Right hindlimb (tissue), 1 donor: ENCODE measurements at places on chromosomes 7 and 10.

DNA sequence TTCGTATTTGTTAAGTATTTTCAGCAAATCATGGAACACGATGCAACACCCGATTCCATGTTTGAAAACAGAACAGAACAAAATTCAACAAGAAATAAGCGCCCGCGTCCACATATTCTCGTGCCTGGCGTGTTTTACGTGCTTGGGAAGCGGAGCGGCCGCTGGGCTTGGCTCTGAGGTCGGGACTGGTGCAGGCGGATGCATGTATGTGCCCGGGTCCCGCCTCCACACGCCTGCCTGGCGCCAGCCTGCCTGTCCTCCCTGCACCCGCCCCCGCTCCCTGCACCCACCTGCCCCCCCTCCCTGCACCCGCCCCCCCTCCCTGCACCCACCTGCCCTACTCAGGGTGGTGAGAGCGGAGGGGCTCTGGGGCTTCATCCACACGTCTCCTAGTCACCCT lies 454.5 kb downstream of the DNAJB6 start:
- DNase-seq: no peak

- DNase-seq: no peak
Observed at GRCh38 chr10:101079874-101080273, 18.1 kb downstream of the KAZALD1 start.

GRCh38 chr10:121425623-121426022 lies 172.6 kb downstream of the FGFR2 start:
- DNase-seq: no peak

DNA sequence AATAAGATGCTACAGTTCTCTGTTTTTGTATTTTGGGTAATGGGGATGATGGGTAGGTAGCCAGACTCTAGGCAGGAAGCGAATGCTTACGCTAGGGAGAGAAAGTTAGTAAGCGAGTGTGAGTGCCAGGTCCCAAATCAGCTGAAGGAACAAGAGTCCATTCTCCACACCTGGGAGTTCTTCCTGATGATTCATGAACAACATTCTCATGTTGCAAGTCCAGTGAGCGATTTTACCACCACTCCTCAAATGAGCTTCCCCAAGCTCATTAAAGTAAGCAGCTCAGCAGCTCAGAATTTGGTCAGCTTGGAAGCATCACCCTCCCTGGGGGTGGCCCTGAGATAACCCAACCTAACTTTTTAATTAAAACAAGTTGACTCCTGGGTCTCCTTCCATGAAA lies 27.3 kb downstream of the SH3PXD2A start:
- DNase-seq: no peak

- no peak for DNase-seq
Observed at GRCh38 chr7:143012409-143012808, 14.5 kb downstream of the OR9A2 start.

DNA sequence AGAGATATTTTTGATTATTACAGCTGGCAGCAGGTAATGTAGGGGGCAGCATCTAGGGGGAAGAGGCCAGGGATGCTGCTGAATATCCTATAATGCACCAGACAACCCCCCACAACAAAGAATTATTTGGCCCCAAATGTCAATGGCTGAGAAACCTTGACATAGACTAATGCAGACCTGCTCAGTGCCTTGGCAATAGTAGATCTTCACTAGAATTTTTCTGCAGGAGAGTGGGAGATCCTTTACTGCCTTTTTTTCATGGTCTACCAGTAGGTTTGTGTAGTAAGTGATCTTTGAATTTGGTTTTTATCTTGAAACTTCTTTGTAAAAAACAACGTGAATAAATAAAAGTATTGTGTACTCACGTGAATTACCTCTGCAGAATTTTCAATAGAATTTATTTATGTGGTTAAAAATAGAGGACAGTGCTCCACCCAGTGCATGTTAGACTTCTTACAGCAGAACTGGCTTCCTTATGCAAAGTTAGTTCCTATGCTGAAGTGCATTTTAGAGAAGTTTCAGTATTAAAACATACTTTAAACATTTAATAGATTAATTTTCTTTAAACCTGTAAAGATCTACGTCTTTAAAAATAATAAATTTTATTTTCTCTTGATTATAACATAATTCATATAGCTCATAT lies 199.6 kb upstream of the HDAC9 start:
- no peak for DNase-seq

GRCh38 chr10:52621635-52622079 lies 150.9 kb downstream of the MBL2 start:
- DNase-seq: no peak

DNA sequence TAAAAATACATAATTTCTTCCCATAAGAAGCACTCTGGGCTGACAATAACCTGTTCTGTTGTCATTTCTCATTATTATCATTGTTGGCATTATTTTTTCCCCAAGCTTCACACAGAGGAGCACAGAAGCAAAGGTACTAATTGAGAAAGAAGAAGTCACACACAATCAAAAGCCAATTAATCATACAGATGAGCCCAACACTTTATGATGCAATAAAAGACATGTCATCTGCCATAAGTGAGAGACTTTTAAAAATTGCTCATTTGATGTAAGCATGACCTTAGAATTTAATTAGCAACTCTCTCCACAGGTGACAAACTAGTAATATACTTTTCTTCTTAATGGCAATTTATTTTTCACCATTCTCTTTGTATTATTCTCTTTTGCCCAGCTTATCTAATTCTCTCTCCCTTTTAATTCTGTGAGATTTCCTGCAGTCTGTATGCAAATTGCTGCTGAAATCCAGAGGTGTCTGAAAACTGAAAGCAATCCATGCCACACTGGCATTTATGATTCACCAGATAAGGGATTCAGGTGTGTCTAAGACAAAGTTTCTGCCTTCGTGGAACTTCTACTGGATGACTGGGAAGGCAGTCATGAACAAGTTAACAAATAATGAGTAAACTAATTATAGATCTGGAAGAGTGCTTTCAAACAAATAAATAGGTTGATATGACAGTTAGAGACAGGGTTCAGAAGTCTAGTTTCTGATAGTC lies 203.5 kb downstream of the CHCHD3 start:
- no peak for DNase-seq

GRCh38 chr10:14556285-14556956 lies 218.3 kb downstream of the FAM107B start:
- no peak for DNase-seq

GRCh38 chr10:118682533-118682932 lies 72.2 kb downstream of the CACUL1 start:
- no peak for DNase-seq

GRCh38 chr7:33742999-33743587 lies 162.2 kb upstream of the BMPER start:
- no peak for DNase-seq

DNA sequence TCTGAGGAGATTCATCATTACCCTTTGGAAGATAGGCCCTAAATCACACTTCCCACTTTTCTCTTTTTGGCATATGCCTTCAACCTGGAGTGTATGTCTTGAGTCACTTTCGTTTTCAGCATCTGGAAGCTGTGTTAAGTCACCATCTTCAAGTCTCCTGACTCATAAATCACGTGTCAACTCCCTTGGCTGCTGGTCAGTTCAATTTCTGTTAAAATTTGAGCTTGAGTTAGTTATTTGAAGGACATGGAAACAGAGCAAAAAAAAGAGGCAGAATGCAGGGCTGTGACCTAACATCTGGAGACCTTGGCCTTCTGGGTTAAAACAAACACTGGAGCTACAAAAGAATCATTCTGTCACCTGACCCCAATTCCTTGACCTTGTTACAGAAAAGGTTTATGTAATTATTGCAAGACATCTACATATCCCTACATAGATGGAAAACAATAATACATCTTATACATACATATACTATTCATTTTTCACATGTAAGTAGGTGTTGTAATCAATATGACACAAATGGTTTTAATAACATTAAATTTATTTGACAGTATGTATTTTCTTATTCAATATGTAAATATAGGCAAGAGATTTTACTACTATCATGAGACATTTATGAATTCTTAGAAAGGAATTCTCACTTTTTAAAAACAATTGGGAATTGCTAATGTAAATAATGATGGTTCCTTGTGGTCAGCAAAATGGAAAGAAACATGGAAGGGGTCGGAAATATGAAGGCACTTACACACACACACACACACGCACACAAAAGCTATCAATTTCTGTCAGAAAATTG lies 169.7 kb upstream of the PHYHIPL start:
- peak; percentile 46 for DNase-seq

- no peak for DNase-seq
Observed at GRCh38 chr7:125136755-125137532, 207.3 kb upstream of the POT1 start.
